Stimulated activated CD4-positive, alpha-beta T cell treated with anti-CD3 and anti-CD28 coated beads, Interleukin-4, amount 100 ng/mL, for 24 hours (primary cell): ENCODE measurements at places on chromosomes 1 and 21.

DNA sequence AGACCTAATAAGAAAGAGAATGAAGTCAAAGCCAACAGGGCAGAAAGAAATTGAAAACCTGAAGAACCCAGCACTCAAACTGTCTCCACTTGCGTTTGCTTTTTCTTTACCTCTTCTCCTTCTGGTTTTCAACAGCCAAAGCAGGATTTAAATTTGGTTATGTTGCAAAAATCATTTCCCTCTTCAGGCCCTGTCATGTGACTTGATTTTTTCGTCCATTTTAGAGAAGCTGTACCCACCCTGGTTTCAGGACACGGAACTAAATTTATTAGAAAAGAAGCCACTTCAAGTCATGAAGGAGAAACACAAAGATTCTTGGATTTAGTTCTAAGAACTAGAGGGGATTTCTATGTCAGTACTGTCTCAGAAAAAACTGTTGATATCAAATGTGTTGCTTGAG lies 1.0 kb upstream of the SYNJ1 start:
- no peak for DNase-seq

- DNase-seq = no peak
Observed at GRCh38 chr21:34701726-34702125, 32.9 kb downstream of the CLIC6 start.

- no peak for DNase-seq
Observed at GRCh38 chr1:153384958-153385580, 5.8 kb downstream of the S100A8 start.

- no peak for DNase-seq
Observed at GRCh38 chr1:2932671-2933350, 88.5 kb upstream of the ACTRT2 start.

DNA sequence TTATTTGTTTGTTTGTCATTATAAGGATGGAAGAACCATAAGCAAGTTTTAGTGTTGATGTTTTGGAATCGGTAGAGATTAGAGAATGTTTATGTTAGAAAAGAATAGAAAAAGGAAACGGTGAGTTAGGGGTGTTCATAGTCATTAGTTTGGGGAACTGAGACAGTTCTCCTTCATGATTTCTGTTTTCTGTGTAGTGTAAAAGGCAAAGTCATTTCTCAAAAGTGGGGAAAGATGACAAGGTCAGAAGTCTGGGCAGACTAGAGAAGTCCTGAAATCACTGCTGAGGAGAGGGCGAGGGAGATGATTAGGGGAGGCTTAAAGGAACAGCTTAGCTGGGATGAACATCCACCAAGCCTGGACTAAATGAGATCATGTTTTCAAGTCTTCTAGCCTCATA lies 498.9 kb downstream of the TTLL7 start:
- DNase-seq = no peak

DNA sequence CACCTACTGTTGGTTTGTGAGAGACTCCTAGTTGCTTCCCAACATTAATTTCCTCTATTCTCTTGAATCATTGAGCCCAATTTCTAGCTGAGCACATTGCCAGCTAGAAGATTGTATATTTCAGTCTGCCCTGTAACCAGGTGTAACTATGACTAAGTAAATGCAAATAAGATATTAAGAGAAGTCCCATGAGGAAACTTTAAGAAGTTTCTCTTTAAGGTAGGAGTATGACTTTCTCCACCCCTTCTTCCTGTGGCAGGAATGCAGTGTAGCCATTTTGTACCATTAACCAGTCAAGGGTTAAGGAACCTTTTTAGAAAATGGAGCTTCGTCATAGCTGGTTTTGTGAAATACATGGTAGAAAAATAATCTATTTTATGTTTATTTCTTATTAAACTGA lies 534.2 kb upstream of the RGS18 start:
- DNase-seq = no peak

GRCh38 chr1:11664336-11665065 lies 501 bp downstream of the FBXO6 start:
- DNase-seq = peak; percentile 57

GRCh38 chr1:146021050-146021445 lies 487 bp downstream of the HJV start:
- DNase-seq = no peak

DNA sequence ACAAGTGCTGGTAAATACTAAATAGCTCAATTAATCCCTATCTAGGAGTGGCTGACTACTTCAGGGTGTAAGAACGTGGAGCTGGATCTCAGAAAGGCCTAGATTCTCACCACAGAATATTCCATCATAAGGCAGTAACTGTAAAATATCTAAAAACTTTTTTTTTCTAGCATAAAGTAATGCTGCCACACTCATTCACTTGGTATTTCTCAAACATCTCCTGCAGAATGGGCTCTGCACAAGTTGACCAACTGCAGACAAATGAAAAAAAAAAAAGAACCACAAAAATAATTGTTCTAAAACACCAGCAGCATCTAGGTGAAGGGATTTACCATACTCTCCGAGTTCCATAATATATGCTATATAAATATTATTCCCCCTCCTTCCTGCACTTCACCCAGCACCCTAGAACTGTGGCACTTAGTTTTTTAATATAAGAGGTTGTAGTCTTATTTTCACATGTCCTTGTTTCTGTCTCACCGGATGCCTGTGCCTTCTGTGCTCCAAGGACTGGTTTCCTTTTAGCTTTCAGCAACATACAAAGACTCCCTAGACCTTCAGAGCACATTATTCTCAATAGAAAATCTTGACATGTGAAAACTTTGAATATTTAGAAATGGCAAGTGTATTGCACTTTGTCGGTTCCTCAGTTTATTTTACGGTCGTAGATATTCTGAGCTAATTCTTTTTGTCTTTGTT lies 8.9 kb downstream of the VSIG8 start:
- no peak for DNase-seq

- no peak for DNase-seq
Observed at GRCh38 chr1:75996196-75996595, 64.0 kb upstream of the ASB17 start.

DNA sequence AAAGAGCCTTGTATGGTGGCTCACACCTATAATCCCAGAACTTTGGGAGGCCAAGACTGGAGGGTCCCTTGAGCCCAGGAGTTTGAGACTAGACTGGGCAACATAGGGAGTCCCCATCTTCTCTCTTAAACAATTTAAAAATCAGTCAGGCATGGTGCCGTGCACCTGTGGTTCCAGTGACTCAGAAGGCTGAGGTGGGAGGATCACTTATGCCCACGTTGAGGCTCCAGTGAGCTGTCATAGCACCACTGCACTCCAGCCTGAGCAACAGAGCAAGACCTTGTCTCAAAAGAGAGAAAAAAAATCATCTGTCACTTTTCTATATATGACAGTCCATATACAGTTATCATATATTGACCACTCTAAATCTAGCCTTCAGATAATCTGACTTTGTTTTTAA lies 658.3 kb downstream of the LTN1 start:
- DNase-seq = no peak

GRCh38 chr1:26336477-26337205 lies 17.3 kb downstream of the CRYBG2 start:
- DNase-seq = peak; percentile 81

DNA sequence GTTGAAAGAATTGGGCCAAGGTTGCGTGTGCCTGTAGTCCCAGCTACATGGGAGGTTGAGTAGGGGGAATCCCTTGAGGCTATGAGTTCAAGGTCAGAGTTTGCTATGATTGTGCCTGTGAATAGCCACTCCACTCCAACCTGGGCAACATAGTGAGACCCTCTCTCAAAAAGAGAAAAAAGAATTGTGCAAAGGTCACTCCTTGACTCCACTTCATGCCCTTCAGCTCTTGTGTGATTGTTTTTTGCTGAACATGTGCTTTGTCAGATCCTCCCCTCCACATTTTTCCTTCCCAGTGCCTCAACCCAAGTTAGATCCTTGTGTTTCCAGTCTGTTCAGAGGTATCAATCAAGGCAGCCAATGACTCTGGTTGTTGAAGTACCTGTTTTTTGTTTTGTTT lies 8.5 kb downstream of the TXNIP start:
- DNase-seq = no peak

GRCh38 chr1:159068886-159069285 lies 7.7 kb downstream of the AIM2 start:
- no peak for DNase-seq

GRCh38 chr1:234848972-234849649 lies 239.1 kb upstream of the IRF2BP2 start:
- DNase-seq = no peak

- DNase-seq = no peak
Observed at GRCh38 chr21:45618846-45619485, 24.6 kb upstream of the PCBP3 start.

DNA sequence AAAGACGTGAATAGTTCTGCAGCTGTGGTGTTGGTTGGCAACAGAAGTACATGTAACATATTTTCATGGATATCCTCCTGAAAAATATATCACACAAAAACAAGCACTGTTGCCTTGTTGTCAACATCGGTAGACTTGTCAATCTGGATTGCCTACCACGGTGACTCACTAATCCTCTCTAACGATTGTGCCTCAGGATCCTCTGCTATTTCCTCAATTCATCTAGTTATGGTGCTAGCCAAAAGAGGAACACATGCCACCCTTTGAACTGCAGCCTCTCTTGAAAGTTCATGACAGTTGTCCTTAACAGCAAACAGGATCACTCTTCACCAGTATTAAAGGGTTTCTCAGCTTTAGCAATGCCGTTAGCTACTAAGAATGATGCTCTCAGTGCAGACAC lies 25.7 kb downstream of the RASAL2 start:
- DNase-seq = no peak

DNA sequence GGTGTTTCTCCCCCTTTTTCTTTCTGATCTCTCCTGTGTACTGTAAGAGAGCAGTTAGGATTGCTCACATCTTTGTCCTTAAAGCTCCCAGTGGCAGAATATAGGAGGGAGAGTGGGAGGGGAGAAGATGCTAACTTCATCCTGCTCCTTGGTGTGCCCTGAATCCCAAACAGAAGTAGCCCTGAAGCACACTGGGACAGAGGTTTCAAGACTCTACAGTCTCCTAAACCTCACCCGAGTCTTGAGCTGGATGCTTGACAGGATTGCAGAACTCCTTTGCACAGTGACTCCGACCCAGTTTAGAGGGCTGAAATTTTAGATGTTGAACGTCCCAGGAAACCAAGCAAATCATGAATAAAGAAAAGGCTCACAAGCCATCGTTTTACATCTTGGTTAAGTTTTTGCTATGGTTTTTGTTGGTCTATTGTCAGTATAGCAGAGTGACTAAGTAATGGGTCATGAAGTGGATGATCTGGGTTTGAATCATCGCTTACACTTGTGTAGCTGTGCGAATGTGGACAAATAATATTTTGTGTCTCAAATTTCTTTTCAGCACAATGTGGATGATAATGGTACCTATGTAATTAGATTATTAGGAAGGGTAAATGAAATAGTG lies 37.5 kb downstream of the XCL2 start:
- DNase-seq = no peak

DNA sequence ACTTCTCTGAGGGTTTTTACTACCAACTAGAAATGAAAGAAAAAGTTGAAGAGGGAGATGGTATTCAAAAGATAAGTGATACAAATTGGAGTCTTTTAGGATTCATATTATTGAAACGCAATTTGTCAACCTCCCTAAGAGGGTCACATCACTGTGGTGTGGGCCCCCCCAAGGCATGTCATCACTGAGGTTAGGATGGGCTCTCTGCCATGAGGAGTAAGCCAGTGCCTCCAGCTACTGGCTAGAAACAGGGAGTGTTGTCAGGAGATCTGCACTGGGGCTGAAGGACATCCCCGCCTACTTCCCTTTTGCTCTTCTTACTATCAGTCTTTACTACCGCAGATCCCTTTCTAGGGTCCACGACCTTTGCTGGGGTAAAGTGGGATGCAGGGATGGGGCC lies 25.9 kb downstream of the ITSN1 start:
- no peak for DNase-seq

- DNase-seq = no peak
Observed at GRCh38 chr1:193553564-193553963, 367.2 kb upstream of the B3GALT2 start.

- DNase-seq = no peak
Observed at GRCh38 chr21:35212393-35213127, 163.5 kb upstream of the RUNX1 start.

- DNase-seq = no peak
Observed at GRCh38 chr21:42515708-42516502, 2.3 kb downstream of the SLC37A1 start.

GRCh38 chr1:230122366-230123279 lies 55.6 kb downstream of the GALNT2 start:
- no peak for DNase-seq

DNA sequence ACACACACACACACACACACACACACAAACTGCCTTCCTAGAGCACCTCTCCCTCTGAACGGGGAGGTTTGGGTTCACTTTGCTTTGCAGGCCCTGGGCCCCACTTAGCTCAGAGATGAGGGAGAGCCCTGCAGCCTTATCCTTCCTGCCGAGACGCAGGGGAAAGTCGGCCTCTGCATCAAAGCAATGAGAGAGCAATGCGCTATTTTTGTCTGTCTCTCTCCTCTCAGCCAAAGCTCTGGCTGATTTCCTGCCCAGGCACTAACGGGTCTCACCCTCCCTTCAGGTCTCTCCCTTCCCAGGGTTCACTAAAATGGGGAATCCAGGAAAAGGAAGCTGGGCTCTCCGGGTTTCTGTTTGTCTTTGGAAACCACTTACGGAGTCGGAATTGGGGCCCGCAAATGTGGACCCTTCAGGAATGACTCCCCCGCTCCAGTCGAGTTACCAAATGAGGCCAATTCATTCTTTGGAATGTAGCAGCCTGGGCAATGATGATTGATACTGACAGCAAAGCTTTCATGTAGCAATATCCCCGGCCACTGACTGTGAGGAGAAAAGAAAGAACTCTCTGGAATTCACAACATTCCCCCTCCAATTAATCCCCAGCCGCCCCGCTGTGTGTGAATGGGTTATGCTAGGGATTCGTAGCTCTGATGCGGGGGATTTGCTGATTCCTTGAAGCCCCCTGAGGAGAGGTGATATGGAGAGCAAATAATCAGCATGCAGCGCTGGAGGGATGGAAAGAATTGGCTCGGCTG lies 61.5 kb upstream of the WLS start:
- no peak for DNase-seq

GRCh38 chr1:180343921-180344769 lies 114.1 kb downstream of the LHX4 start:
- no peak for DNase-seq

DNA sequence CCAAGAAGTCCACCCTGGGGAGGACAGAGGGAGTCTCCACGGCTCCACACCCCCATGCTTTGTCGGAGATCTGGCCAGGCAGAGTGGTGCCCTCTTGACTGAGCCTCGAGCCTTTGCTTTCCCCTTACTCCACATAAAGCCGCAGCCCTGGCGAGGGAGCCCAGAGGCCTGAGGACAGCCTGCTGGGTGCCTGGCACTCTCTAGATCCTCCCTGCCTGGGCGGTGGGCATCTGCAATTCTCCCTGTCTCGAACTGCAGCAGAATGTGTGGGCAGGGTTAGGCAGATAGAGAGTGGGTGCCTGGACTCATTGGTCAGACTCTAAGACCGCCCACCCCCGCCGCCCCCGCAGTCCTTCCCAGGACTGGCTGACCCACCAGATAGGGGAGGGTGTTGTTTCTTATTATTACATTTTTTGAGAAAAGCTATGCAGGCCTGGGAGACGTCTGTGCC lies 13.9 kb downstream of the EPHX1 start:
- no peak for DNase-seq
